Thoracic aorta (tissue), 2 donors: ENCODE measurements at places on chromosomes 6 and 20. TPM values are rescaled to one million over a fixed set of nuclear protein-coding genes. Genes with fewer than 3 reads are reported as not detected.

The UST gene
- 30.8 TPM for total RNA-seq

The TRIM10 gene
- not detected for total RNA-seq

The SCGN gene
- total RNA-seq, result 1.4 TPM

- DNase-seq, result no peak
- H3K36me3 ChIP-seq, result no peaks in the 10 kb centered on the region
- no peak overlapping the region for H3K27ac ChIP-seq
- H3K27me3 ChIP-seq, result no peaks in the 10 kb centered on the region
- peak overlapping the region; percentile 78 for H3K4me3 ChIP-seq
These were observed 1.8 kb upstream of the SAMD5 start for GRCh38 chr6:147506704-147507114.

DNA sequence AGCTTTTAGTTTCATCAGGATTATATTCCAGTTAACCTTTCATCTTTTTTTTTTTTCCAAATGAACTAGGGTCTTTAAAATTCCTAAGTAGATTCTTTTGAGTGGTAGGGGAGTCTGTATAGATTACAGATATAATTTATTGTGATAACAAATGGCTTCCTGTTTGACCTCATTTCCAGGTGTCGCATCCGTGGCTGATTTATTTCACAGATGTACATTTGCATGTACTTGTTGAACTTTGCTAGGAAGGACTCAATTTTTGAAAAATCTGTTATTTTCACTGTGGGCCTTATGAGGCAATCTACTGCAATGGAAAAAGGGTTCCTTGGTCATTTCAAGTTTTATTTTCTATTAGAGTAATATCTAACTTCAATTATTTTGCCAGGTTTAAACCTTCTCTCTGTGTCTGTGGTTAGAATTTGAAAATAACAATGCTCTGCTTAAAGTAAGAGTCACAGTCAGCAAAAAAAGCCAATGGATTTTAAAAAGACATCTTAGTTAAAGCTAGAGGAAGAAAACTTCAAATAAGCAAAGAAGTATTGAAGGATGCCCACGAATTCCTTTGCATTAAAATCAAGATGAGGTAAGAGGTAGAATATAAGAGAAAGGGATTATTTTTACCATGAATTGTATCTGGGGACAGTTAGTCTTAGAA, 57.9 kb downstream of the SAMD5 start:
- DNase-seq, result no peak
- no peaks in the 10 kb centered on the region for H3K27me3 ChIP-seq
- H3K4me3 ChIP-seq, result no peak overlapping the region
- H3K36me3 ChIP-seq, result no peaks in the 10 kb centered on the region

- no peaks in the 10 kb centered on the region for H3K27me3 ChIP-seq
- H3K4me3 ChIP-seq, result no peak overlapping the region
- peaks cover 8% of the 10 kb centered on the region for H3K4me1 ChIP-seq
These were observed 61.6 kb downstream of the MYH7B start for GRCh38 chr20:35017099-35017835.

GRCh38 chr20:34604980-34605788, 46.7 kb downstream of the MAP1LC3A start:
- no peak overlapping the region for H3K4me3 ChIP-seq
- H3K4me1 ChIP-seq, result peaks cover 11% of the 10 kb centered on the region
- H3K27ac ChIP-seq, result peak overlapping the region; percentile 27
- no peaks in the 10 kb centered on the region for H3K36me3 ChIP-seq

- DNase-seq, result no peak
- H3K4me3 ChIP-seq, result no peak overlapping the region
- H3K27me3 ChIP-seq, result no peaks in the 10 kb centered on the region
- peaks cover 21% of the 10 kb centered on the region for H3K4me1 ChIP-seq
- H3K27ac ChIP-seq, result no peak overlapping the region
These were observed 55.5 kb downstream of the CYB5R4 start for GRCh38 chr6:83914953-83915352.

- H3K4me3 ChIP-seq, result no peak overlapping the region
- no peaks in the 10 kb centered on the region for H3K36me3 ChIP-seq
- no peaks in the 10 kb centered on the region for H3K27me3 ChIP-seq
These were observed 8.7 kb upstream of the RAMACL start for GRCh38 chr6:166595061-166595780.

- no peaks in the 10 kb centered on the region for H3K27me3 ChIP-seq
- peak overlapping the region; percentile 84 for H3K4me3 ChIP-seq
- no peaks in the 10 kb centered on the region for H3K36me3 ChIP-seq
- no peak for DNase-seq
- no peak overlapping the region for H3K27ac ChIP-seq
These were observed 1.0 kb downstream of the RALGAPA2 start for GRCh38 chr20:20711413-20711812.

DNA sequence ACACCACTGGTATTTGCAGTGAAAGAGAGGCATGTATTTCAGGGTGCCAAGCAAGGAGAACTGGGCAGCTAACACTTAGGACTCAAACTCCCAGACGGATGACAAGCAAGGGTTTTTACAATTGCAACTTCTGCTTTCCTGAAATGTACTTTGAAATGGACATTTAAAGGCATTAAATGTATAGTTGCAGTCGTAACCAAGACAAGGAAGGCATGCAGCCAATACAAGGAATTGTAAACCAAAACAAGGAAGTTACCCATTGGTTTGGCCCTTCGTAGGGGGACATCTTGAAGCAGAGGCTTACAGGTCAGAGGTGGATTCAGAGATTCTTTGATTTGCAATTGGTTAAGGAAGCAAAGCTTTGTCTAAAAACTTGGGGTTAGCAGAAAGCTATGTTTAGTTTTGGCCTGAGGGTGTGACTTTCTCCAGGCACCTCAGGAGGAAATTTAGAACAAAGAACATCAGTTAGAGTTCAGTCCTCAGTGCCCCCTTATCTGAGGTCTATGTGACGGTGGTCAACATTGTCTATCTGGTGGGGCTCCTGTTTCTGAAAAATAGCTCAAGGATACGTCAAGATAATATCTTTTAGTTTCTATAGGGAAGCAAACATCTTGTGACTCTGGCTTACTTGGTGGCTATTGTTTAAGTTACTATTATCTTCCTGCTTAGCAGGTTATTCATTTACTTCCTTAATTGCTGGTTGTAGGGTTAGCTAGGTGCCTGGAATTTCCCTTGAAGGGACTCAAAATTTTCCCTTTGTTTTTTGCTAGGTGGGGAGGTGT, 266.0 kb downstream of the CD83 start:
- no peak overlapping the region for H3K27ac ChIP-seq
- no peaks in the 10 kb centered on the region for H3K27me3 ChIP-seq
- DNase-seq, result no peak
- no peak overlapping the region for H3K4me3 ChIP-seq
- no peaks in the 10 kb centered on the region for H3K36me3 ChIP-seq

DNA sequence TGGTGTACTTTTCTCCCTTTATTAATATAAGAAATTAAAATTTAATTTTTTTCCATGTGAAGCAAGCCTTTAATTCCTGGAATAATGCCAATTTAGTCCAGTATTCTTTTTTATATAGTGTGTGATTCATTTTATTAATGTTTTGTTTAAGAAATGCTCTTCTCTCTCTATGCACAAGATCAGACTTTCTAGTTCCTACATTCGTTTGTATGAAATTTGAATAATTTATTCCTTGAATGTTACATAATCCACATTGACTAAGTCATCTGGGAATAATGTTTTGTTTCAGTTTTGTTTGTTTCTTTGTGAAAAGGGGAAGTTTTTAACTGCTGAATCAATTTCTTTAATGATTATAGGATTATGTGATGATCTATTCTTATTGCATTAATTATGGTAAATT, 181.4 kb upstream of the ID4 start:
- peak overlapping the region; percentile 63 for H3K4me3 ChIP-seq
- no peak overlapping the region for H3K27ac ChIP-seq

- peaks cover 16% of the 10 kb centered on the region for H3K36me3 ChIP-seq
- H3K27me3 ChIP-seq, result no peaks in the 10 kb centered on the region
- peak overlapping the region; percentile 55 for H3K4me3 ChIP-seq
- H3K4me1 ChIP-seq, result peaks cover 9% of the 10 kb centered on the region
- DNase-seq, result no peak
- peak overlapping the region; percentile 80 for H3K27ac ChIP-seq
These were observed 72.7 kb downstream of the IGF2R start for GRCh38 chr6:160041608-160042007.

GRCh38 chr6:10177704-10178103, 237.2 kb downstream of the TFAP2A start:
- no peaks in the 10 kb centered on the region for H3K4me1 ChIP-seq
- no peak overlapping the region for H3K27ac ChIP-seq
- no peaks in the 10 kb centered on the region for H3K27me3 ChIP-seq
- H3K4me3 ChIP-seq, result no peak overlapping the region

GRCh38 chr20:21826976-21827375, 121.5 kb downstream of the PAX1 start:
- DNase-seq, result no peak
- no peak overlapping the region for H3K4me3 ChIP-seq
- no peaks in the 10 kb centered on the region for H3K36me3 ChIP-seq
